ENCODE measurements at places on chromosomes 3 and 15.

DNA sequence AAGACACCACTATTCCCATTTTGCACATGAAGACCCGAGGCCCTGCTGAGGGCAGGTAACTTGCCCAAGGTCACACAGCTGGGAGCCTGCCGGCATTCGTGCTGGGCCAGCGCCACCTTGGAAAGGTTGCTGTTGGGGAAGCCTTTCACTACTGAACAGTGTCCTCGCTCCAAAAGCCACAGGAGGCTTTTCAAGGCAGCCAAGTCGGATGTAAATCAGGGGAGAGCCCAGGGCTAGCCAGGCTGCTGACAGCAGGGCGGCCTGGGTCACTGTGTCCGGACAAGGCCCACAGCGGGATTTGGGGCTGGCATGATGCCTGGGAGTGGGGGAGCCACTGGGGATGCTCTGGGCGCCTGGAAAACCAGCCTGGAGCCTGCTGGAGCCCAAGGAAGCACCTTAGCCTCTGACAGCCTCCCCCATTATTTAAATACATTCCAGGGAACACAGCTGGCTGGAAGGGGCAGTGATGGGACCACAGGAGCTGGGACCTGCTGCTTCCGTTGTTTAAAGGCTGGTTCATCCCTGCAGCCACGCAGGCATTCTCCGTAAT lies 10.5 kb downstream of the SLC6A6 start:
- no peak for DNase-seq

DNA sequence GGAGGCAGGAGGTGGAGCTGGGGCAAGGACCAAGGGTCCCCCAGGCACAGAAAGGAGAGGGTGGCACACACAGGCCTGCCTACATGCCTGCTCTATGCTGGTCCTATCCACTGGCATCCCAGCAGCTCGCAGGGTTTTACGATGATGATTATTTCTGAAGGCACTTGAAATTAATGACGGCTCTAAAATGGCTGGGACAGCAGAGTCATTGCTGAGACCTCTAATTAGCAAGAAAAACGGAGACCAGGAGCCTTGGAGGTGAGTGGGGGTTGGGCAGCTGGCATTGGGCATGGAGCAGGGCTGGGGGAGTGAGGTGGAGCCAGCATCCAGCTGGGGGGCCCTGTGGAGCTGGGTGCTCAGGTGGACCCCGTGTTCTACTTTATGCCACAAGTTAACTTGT lies 3.5 kb upstream of the LINGO1 start:
- no peak for DNase-seq

- peak; percentile 91 for DNase-seq
These were observed 129.7 kb downstream of the PROS1 start for GRCh38 chr3:93843981-93844380.

GRCh38 chr3:194001-194400 lies 2.6 kb upstream of the CHL1 start:
- DNase-seq, result no peak

DNA sequence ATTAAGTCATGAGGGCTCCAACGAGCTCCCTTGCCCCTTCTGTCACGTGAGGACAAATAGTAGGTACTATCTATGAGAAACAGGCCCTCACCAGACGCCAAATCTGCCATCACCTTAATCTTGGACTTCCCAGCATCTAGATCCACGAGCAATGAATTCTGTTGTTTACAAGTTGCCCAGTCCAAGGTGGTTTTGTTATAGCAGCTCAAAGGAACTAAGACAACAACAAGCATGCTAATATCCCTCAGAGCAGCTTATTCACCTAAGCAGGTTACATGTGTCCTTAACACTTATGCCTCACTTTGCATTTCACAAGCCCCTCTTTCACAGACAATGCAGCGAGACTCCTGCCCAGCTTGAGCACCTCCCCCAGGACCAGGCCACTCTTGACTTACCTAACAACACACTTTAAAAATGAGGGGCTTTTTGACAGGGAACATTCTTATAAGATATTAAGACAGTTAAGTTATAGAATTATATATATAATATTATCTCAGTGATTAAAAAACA lies 219.5 kb downstream of the PLCH1 start:
- DNase-seq, result no peak

- DNase-seq, result peak; percentile 43
These were observed 206.4 kb downstream of the STAG1 start for GRCh38 chr3:136545664-136546268.

DNA sequence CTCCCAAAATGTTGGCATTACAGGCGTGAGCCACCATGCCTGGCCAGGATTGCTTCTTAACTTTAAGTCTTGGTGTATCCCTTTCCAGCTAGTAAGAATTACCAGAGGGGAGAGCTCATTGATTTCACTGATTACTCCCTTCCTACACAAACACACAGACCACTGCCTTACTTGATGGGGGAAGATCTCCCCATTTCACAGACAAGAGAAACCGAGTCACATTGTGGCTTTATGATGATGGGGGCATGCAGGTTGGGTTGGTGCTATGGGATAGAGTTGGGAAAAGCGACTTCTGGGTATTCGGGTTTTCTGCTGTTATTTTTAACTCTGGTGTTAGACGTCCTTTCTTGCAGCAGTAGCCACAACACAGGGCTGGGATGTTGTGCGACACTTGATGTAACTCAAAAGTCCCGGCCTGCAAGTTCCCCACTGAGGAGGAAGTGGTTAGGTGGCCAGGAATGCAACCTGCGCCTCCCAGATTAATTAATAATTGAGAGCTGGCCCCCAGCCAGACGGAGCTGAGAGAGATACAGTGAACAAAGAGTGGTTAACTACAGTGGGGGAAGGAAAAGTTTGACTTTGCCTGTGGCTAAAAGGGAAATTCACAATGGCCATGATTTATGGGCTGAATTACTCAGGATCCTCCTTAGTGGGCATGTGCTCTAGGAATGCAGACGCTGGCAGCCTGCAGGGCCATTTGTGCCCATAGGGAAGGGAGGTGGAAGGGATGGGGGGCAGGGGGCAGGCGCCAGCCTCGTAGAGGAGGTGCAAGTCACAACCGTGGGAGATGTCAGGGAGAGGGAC lies 63.6 kb downstream of the SMAD6 start:
- peak; percentile 78 for DNase-seq

DNA sequence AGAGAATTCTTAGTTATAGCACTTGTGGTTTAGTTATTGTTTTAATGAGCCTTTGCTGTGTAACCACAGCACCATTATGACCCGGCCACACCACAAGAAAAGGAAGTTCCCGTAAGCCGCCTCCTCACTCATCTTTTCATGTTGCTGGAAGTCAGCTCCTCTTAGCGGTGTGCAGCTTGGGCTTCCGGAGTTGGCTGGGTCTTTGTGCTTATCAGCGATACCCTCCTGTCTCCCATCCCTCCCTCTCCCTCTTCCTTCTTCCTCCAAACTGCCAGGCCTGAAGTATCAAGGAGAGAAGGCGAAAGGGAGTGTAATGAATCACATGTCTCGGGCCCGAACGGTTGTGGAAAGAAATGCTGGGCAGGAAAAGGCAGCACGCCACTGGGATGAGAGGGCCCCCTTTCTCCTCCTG lies 353.5 kb downstream of the MCTP2 start:
- DNase-seq, result no peak

DNA sequence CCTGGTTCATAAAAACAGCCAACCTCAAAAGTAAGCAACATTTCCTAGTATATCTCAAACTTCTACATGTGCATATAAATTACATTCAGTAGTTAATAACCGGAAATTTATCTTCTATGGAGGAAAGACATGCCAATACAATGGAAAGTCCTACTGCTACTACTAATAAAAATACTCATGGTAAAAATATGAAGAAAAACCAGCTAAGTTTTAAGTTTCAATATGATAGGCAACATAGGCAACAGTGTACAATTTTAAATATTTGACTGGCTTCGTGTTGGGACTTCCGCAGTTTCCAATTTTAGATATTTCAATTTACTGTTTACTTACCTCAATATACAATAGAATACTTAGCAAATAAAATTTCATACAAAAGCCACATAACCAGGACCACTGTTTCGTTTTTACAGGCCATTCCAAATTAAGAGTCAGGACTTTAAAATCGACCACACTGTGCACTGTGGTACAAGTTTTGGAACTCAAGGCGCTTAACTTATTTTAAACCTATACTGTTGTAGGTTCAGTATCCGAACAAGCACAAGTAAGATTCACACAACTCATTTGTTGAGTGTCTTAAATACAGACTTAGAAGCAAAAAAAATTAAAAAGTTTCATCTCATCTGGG lies 2.9 kb downstream of the NAA50 start:
- no peak for DNase-seq

DNA sequence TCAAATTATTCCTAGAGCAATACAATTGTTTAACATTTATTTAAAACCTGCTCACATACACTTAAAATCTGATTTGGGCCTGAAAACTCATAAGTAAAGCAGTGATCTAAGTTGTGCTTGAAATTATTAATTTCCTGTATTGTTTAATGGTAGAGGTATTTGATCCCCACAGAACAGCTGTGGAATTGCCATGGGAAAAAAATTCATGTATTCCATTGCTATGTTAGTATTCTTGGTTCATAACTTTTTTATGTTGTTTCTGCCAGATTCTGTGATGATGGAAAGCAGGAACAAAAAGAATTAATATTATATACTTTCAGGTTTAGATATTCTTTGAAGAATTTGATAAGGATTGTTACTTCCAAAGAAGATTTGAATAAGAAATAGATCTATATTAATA lies 831.5 kb upstream of the NR2F2 start:
- DNase-seq, result no peak

DNA sequence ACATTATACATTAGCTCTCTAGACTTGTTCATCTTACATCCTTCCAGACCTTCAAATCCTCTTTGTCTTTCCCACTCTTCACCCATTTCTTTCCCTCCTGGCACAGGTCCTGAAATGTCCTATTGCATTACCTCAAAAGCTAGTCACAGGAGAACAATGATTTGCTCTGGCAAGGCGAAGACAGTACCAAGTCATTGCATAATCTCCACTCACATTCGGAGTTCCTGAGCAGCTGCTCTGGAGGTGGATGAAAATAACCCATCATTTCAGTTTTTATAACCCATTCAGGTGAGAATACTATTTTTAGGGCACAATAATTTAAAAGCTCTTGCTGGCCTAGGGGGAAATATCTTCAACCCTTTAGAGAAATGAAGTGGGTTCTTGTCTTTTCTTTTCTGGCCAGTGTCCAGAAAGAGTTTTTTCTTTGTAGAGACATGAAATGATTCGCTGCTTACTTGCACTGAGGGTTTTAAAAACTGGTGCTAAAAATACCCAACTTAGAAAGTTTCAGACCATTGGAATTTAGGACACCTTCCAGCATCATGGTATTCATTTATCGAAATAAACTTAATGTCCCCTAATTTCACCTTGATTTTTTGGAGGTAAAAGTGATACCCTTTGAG lies 23.4 kb upstream of the DYNC1LI1 start:
- peak; percentile 45 for DNase-seq

DNA sequence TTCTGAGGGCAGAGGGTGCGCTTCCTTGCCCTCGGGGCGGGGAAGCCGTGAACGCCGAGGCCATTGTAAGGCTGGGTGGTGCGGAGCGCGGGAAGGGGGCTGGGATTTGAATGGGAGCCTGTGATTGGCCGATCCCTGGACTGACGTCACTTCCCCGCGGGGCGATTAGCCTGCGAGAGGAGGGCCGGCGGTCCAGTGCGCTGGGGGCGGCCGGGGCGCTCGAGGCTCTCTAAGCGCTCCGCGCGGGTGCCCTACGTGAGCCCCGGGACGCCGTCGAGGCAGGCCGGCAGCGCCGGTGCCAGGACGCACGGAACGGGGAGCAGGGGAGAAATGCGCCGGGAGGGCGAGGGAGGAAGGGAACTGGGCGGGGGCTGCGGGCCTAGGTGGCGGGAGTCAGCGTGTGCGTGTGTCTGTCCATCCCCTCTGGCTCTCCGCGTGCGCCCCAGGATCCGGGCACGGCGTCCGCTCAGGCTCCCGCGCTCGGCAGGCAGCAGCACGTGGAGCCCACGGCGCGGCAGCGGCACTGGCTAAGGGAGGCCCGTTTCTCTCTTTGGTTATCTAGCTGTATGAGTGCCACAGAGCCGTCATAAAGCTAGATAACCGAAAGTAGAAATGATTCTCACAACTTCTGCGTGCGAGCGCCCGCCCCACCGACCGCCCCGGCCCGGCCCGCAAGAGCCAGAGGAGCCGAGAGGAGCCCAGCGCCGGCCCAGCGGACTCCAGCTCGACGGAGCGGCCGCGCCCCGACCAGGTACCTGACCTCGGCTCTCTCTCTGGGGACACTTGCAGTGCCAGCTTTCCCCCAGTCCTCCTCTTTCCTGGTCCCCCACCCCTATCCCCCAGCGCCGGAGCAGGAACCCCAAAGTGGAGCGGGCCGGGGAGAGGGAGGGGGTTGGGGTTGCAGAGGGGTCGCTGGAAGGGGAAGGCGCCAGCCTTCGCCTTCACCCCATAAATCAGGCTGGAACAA lies 33.1 kb upstream of the POLG start:
- no peak for DNase-seq

DNA sequence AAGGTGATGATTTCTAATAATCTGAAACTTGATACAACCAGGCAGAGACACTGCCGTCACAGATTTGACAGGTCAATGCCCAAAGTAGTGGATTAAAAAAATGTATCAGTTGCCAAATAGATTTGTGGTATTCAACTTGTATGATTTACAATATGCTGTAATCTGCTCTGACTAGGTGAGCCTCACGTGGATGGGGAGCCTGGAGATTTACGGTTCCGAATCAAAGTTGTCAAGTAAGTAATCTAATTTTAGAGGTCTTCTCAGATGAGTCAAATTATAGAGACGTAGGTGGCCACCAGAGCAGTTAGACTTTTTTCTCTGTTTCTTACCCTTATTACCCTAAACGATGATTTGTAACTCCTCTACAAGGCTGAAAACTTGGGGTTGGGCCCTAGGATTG lies 12.0 kb downstream of the DNAJB11 start:
- no peak for DNase-seq

DNA sequence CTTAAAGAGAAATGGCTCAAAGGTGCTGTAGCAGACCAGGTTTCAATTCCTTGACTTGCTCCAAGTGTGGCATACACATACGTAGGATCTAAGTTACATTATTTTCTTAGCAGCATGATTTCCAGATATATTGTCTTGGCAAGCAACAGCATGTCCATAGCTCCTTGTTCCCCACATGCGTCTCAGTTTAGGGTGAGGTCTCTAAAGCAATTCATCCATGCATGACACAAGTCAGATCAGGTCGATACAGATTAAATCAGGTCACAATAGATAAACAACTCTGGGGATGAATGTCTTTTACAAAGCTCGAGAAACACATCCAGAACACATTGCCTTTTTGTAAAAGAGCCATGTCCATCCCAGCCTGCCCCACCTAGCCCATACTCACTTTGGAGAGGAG lies 108.9 kb upstream of the ABHD17C start:
- DNase-seq, result no peak
